ENCODE measurements at places on chromosomes 4 and X. TPM values are rescaled to one million over a fixed set of nuclear protein-coding genes. Genes with fewer than 3 reads are reported as not detected.

DNA sequence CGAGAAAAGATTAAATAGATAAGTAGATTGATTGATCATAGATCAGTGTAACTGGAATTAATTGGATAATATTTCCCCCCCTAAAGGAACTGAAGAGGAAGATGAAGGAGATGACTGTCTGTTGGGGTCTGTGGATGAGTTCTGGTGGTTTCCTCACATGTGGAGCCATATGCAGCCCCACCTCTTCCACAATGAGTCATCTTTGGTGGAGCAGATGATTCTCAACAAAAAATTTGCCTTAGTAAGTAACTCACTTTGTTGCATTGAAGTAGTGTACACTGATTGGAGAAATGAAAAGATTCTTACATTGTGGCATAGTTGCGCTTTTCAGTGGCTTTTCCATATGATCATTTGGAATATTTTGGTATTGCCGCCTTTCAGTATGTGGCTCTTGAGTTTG lies 80.4 kb downstream of the NDST3 start:
- no peaks in the 10 kb centered on the region for H3K27me3 ChIP-seq
- no peaks in the 10 kb centered on the region for H3K4me1 ChIP-seq
- H3K27ac ChIP-seq = no peak overlapping the region
- no peak overlapping the region for H3K4me3 ChIP-seq
- no peak for DNase-seq
- no peaks in the 10 kb centered on the region for H3K36me3 ChIP-seq

DNA sequence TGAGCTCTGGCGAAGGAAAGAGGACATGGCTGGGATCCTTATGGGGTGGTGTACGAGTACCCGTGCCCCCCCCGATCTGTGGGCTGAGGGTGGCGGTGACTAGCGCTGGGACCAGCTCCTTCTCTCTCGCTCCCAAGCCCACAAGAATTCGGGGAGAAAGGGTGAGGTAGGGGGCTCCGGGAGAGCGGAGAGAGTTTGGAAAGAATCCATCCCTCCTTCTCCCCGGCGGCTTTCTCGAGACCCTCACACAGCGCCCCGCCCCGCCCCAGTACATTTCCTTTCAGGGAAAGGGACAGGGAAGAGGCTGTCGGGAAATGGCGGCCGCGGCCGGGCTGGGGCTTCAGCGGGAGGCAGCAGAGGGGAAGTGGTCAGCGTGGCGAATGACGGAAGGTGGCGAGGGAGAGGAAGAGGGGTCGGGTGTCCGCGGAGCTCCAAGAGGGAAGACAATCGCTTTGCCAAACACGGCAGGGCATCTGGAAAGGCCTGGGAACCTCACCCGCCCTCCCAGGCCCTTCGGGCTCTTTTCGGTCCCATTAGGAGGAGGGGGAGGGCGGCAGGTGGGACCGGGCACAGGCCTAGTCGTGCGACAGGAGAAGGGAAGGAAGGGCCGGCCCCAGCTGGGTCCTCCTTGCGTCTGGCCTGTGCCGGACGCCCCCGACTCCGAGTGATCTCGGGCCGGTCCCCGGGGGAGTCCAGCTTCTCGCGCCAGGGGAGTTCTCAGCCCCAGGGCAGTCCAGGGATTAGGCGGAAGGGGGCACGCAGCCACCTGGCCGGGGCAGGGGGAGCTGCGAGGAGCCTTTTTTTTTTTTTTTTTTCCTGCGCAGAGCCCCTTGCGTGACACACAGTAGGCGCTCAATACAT lies 10.2 kb downstream of the HNRNPH2 start:
- DNase-seq = peak; percentile 59
- H3K4me3 ChIP-seq = peak overlapping the region; percentile 49
- H3K4me1 ChIP-seq = no peaks in the 10 kb centered on the region

GRCh38 chrX:7139202-7140081 lies 8.1 kb upstream of the STS start:
- H3K27me3 ChIP-seq = no peaks in the 10 kb centered on the region
- H3K36me3 ChIP-seq = no peaks in the 10 kb centered on the region
- H3K4me3 ChIP-seq = no peak overlapping the region
- no peak for DNase-seq
- H3K4me1 ChIP-seq = no peaks in the 10 kb centered on the region

GRCh38 chr4:163536091-163536490 lies 41.6 kb downstream of the TMA16 start:
- H3K4me3 ChIP-seq = no peak overlapping the region
- no peaks in the 10 kb centered on the region for H3K27me3 ChIP-seq
- H3K4me1 ChIP-seq = no peaks in the 10 kb centered on the region
- DNase-seq = no peak
- H3K36me3 ChIP-seq = no peaks in the 10 kb centered on the region

DNA sequence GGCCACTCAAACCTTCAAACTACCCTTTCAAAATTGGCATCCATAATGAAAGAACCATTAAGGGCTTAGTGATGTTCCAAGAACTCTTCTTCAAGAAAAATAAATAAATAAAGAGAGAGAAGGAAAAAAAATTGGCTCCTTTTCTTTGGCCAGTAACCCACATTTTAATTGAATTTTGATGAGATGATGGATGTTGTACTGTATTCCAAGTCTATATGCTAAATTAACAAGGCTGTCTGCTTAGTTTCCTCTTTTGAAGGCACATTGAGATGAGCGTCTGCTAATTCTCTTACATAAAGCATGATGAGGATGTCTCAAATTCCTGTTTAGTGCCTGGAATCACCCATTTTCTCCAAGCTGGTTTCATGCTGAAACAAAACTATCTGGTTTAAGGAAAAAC lies 33.4 kb downstream of the PHOX2B start:
- no peaks in the 10 kb centered on the region for H3K4me1 ChIP-seq
- H3K27ac ChIP-seq = no peak overlapping the region
- no peaks in the 10 kb centered on the region for H3K27me3 ChIP-seq
- DNase-seq = no peak
- no peak overlapping the region for H3K4me3 ChIP-seq

DNA sequence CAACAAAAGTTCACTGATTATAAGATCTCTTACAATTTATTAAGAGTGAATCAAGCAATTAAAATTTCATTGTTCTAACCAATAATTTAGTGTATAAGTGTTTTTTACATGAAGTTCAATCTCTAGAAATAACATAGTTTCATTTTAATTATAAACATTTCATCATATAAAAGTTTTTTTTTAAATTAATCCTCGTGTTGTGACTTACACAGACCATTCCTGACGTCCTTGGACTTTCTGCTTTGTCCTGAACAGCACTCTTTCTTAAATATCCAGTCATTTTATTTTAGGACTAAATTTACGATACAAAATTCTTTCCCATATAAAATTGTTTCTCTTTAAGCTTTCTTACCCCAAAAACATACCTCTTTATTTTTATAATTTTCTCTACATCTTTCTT lies 841.7 kb upstream of the POU3F4 start:
- DNase-seq = no peak
- no peaks in the 10 kb centered on the region for H3K36me3 ChIP-seq
- H3K27ac ChIP-seq = no peak overlapping the region
- H3K27me3 ChIP-seq = no peaks in the 10 kb centered on the region
- no peak overlapping the region for H3K4me3 ChIP-seq

DNA sequence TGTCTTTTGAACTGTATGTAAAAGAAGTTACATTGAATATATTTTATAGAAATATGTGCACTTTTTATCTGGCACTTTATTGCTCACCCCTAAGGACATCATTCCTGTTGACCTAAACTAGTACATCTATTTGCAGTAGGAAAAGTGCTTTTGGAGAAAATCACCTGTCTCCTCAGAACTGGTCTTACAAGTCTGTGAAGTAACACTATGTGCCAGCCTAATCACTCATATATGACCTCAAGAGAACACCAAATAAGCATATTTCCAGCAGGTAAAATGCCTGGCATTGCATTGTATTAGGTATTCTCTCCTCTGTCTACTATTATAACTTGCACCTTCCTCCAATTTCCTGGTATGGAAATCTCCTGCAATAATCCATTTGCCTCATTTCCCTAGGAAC lies 4.0 kb upstream of the GASK1B start:
- no peaks in the 10 kb centered on the region for H3K27me3 ChIP-seq
- H3K36me3 ChIP-seq = no peaks in the 10 kb centered on the region
- no peak for DNase-seq
- no peak overlapping the region for H3K4me3 ChIP-seq

GRCh38 chr4:15938640-15939039 lies at the start of gene FGFBP1:
FGFBP1 (minus strand) TSS chr4:15938740; CDS start chr4:15936632, 2,108 bp downstream.
- no peak within 1 kb of the TSS for H3K27ac ChIP-seq
- no peaks in the 10 kb centered on the region for H3K27me3 ChIP-seq
- no peaks in the 10 kb centered on the region for H3K4me1 ChIP-seq
- H3K4me3 ChIP-seq = no peak within 1 kb of the TSS

- H3K4me3 ChIP-seq = no peak overlapping the region
- H3K4me1 ChIP-seq = no peaks in the 10 kb centered on the region
- H3K27ac ChIP-seq = no peak overlapping the region
- no peaks in the 10 kb centered on the region for H3K36me3 ChIP-seq
These were observed 62.8 kb downstream of the SHISA3 start for GRCh38 chr4:42460043-42460442.

- no peak for DNase-seq
- H3K27me3 ChIP-seq = no peaks in the 10 kb centered on the region
- H3K4me1 ChIP-seq = no peaks in the 10 kb centered on the region
- no peak overlapping the region for H3K27ac ChIP-seq
These were observed 353.6 kb downstream of the TRIML1 start for GRCh38 chr4:188492886-188493285.

DNA sequence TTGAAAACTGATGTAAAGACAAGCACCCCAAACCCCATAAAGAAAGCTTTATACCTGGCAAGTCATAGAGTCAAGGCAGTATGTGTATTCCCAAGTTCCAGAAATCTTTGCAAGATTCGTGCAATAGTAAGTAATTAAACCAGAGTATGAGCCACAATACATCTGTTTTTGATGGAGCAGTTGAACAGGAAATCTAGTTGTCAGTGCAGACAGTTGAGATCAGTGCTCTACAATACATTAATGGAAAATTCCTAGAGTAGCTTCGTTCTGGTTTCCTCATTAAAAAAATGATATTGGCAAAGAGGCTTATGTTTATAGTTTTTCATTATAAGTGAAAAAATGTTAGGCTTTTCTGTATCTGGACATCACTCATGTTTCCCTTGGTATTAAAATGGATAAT lies 575.3 kb downstream of the TRIML1 start:
- no peaks in the 10 kb centered on the region for H3K36me3 ChIP-seq
- H3K4me3 ChIP-seq = no peak overlapping the region
- no peak overlapping the region for H3K27ac ChIP-seq
- no peaks in the 10 kb centered on the region for H3K27me3 ChIP-seq
- no peak for DNase-seq
- H3K4me1 ChIP-seq = no peaks in the 10 kb centered on the region

- no peak overlapping the region for H3K27ac ChIP-seq
- no peaks in the 10 kb centered on the region for H3K36me3 ChIP-seq
- peaks cover 12% of the 10 kb centered on the region for H3K4me1 ChIP-seq
- DNase-seq = no peak
- no peaks in the 10 kb centered on the region for H3K27me3 ChIP-seq
These were observed 122.5 kb downstream of the NFKB1 start for GRCh38 chr4:102623622-102624021.

- no peaks in the 10 kb centered on the region for H3K27me3 ChIP-seq
- H3K36me3 ChIP-seq = no peaks in the 10 kb centered on the region
- H3K27ac ChIP-seq = no peak overlapping the region
- H3K4me1 ChIP-seq = no peaks in the 10 kb centered on the region
These were observed 63.4 kb downstream of the CHRDL1 start for GRCh38 chrX:110732266-110732665.

DNA sequence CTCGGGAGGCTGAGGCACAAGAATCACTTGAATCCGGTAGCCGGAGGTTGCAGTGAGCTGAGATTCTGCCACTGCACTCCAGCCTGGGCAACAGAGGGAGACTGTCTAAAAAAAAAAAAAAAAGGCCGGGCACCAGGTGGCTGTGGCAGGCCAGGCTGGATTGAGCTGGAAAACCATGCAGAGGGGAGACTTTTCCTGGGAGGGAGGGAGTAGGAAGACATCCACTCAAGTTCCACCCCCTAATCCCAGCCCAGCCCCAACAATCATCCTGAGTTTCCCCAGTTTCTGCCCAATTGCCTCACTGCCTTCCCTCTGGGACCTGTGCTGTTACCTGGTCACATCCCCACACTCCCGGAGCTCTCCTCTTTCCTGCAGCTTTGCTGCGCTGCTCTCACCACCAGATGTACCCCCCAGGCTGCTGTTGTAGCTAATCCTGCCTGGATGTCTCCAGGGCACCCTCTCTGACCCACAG lies 9.0 kb upstream of the TSPYL2 start:
- H3K4me3 ChIP-seq = no peak overlapping the region
- H3K4me1 ChIP-seq = peaks cover 6% of the 10 kb centered on the region
- H3K27me3 ChIP-seq = no peaks in the 10 kb centered on the region
- H3K36me3 ChIP-seq = no peaks in the 10 kb centered on the region
- H3K27ac ChIP-seq = no peak overlapping the region

DNA sequence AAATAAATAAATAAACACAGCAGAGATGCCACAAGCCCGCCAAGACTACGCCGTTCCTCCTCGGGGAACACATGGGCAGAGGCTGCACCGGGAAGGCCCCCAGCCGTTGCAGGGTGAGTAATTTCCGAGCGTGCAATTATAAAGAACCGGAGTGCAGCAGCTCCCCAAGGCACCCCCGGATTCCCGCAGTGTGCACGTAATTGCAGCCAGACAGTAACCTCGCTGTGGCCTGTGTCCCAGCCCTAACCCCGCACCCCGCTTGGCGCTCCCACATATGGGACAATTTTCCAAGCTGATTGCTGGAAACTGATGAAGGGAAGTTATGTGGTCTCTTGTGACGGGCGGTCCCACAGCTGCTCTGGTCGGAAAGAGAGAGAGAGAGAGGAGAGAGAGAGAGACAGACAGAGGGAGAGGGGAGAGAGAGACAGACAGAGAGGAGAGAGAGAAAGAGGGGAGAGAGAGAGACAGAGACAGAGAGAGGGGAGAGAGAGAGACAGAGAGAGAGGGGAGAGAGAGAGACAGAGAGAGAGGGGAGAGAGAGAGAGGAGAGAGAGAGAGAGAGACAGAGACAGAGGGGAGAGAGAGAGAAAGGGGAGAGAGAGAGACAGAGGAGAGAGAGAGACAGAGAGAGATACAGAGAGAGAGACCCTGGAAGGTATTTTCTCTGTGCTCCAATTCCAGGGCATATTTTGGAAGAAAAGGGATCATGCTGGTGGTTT lies 275.4 kb downstream of the SHOX start:
- H3K27ac ChIP-seq = no peak overlapping the region
- no peak overlapping the region for H3K4me3 ChIP-seq

DNA sequence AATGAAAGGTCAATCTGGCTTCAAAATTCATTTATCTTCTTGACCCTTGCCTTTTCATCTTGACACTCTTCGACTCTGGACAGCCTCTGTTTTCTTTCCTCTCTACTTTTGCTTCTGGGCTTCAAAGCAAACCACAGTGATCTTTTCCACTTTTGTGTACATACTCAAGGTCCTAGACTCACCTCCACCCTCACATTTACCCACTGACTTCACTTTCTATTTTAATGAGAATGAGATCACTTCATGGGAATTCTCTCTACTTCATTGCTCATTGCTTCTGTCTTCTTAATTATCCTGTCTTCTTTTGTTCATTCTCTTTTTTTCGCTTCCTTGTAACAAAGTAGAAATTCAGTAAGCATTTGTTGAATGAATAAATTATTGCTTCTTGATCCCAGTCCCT lies 330.1 kb upstream of the HAND2 start:
- H3K27me3 ChIP-seq = no peaks in the 10 kb centered on the region
- H3K36me3 ChIP-seq = no peaks in the 10 kb centered on the region
- H3K4me1 ChIP-seq = no peaks in the 10 kb centered on the region
- DNase-seq = no peak

Gene SASH3
- 4.5 TPM for total RNA-seq

Gene GPC4
- total RNA-seq = 0.23 TPM

Gene NWD2
- total RNA-seq = 0.37 TPM

Gene TRIM75
- total RNA-seq = not detected

Gene SPANXN4
- not detected for total RNA-seq

Gene KCND1
- 0.28 TPM for total RNA-seq

Gene RAB40A
- 0.09 TPM for total RNA-seq

Gene DTHD1
- total RNA-seq = not detected

Gene MXRA5
- total RNA-seq = 1.3 TPM

Gene TRIML2
- total RNA-seq = not detected

Data from liver (tissue), 10 donors.